ENCODE measurements at places on chromosomes 7 and 10. TPM values are rescaled to one million over a fixed set of nuclear protein-coding genes. Genes with fewer than 3 reads are reported as not detected.

Gene FIS1
- 179 TPM for total RNA-seq

GRCh38 chr7:151313857-151314256 is 27.8 kb upstream of the NUB1 start:
- no peaks in the 10 kb centered on the region for H3K27me3 ChIP-seq
- H3K36me3 ChIP-seq = no peaks in the 10 kb centered on the region
- DNase-seq = no peak
- H3K27ac ChIP-seq = no peak overlapping the region
- H3K4me3 ChIP-seq = no peak overlapping the region

GRCh38 chr7:150329331-150330120 is 6.2 kb upstream of the ACTR3C start:
- H3K36me3 ChIP-seq = no peaks in the 10 kb centered on the region
- no peak for DNase-seq
- no peak overlapping the region for H3K4me3 ChIP-seq
- no peaks in the 10 kb centered on the region for H3K27me3 ChIP-seq
- no peak overlapping the region for H3K27ac ChIP-seq

DNA sequence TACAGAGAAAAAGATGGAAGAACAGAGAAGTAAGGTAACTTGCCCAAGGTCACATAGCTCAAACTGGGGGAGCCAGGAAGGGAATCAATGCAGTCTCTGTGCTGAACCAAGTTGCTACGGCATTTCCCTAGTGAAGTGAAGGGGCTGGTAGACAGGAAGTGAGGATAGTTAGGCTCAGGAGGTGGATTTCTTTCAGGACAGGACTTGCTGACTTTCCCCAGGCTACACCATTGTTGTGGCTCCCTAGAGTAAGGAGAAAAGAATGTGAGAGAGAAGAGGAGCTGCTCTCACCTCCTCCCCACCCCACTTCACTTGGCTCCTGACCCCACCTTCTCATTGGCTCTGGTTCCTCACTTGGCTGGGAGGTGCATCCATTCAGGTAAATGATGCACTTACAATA is 316.9 kb downstream of the INHBA start:
- no peaks in the 10 kb centered on the region for H3K4me1 ChIP-seq
- DNase-seq = no peak
- H3K27me3 ChIP-seq = no peaks in the 10 kb centered on the region
- no peak overlapping the region for H3K4me3 ChIP-seq
- no peak overlapping the region for H3K27ac ChIP-seq
- no peaks in the 10 kb centered on the region for H3K36me3 ChIP-seq

DNA sequence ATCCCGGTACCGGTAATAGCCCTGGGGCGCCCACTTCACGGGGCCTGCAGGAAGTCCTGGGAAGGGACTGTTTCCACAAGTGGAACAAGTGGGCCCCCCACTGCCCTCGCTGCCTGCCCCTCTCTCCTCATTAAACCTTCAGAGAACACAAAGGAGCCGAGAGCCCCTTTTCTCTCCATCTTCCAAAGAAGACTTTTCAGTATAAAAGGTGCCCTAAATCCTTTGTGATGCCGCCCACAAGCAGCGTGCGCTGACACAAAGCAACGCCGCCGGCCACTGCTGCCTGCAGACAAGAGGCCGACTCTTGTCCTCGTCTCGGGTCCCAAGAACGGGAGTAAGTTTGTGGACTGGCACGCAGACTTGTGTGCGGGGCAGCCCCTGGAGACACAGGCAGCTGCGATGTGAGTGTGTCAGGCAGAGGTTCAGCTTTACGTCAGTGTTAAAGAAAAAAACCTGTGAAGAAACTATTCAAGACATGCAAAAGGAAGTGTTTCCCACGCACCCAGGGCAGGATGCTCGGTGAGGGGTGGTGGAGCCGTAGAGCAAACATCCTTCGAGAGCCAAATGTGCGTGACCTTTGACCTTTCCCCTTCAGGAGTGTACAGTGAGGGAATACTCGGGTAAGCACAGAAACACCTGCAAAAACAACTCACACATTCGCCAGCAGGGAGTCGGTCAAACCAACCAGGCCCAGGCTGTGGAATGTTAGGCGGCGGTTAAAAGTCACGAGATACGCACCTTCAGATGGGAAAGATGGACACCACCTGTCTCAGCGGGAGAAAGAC is 118.2 kb downstream of the VIPR2 start:
- no peak overlapping the region for H3K27ac ChIP-seq
- peaks cover 75% of the 10 kb centered on the region for H3K27me3 ChIP-seq
- H3K4me1 ChIP-seq = no peaks in the 10 kb centered on the region
- DNase-seq = no peak

DNA sequence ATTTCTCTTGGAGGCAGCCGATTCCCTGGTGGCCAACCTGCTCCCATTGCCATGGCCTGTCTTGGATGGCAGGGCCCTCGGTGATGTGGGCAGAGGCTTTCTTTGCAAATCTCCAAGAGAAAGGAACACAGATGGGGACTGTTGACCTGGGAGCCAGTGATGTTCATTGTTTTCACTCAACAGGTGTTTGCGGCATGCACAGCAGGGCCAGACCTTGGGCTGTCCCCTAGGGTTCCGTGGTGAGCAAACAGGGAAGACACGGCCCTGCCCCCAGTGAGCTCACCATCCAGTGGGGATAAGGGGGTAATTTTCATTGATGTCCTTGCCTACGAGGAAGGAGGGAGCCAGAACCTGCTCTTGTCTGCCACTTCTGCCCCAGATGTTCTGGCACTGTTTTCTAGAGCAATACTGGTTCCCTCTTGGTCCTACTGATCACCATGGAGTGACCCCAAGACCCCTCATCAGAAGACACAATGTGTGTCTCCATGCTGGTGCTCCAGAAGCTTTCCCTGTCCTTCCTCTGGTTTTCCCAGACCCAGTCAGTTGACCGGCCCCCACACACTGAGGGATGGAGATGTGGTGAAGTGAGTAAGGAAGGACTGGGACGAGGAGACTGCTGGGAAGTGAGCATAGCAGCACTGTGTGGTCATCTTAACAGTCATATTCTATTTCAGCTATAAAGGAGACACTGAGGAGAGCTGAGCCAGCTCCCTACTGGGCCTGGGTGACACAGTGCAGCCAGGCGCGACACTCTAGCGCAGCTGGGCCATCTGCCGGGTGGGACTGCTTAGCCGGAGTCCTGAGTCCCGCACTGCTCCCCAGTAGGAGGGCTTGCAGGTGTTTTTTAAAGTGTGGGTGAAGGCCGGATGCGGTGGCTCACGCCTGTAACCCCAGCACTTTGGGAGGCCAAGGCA is 20.4 kb upstream of the FIGNL1 start:
- H3K36me3 ChIP-seq = no peaks in the 10 kb centered on the region
- no peaks in the 10 kb centered on the region for H3K27me3 ChIP-seq
- peaks cover 9% of the 10 kb centered on the region for H3K4me1 ChIP-seq
- no peak overlapping the region for H3K4me3 ChIP-seq

Gene MALRD1
- 0.58 TPM for total RNA-seq

DNA sequence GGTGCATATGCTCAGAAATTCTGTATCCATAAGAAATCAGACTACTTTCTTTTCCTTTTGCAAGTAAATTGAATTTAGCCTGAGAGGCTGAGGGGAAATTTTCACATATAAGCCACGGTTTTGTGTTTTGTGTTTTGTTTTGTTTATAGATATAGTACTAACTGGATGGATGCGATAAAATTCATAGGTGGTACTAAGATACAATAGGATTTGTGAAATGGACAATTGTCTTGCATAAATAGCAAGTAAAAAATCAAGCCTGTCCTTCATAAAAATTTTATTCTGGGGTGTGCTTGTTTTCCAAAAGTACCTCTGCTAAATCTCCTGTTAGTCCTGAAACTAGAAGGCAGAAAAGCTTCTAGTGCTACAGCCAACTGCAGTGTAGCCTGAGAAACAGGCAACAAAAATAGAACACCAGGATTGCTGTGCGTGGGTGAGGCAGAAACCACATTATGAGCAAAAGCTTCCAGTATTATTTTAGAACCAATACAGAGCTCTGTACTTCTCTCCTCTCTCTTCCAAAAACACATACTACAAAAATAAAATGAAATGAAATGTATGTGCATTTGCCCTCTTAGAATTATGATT is 634 bp upstream of the HDAC9 start:
- H3K4me1 ChIP-seq = peaks cover 28% of the 10 kb centered on the region
- no peak for DNase-seq
- H3K27ac ChIP-seq = peak overlapping the region; percentile 47
- H3K27me3 ChIP-seq = no peaks in the 10 kb centered on the region
- peak overlapping the region; percentile 70 for H3K4me3 ChIP-seq

DNA sequence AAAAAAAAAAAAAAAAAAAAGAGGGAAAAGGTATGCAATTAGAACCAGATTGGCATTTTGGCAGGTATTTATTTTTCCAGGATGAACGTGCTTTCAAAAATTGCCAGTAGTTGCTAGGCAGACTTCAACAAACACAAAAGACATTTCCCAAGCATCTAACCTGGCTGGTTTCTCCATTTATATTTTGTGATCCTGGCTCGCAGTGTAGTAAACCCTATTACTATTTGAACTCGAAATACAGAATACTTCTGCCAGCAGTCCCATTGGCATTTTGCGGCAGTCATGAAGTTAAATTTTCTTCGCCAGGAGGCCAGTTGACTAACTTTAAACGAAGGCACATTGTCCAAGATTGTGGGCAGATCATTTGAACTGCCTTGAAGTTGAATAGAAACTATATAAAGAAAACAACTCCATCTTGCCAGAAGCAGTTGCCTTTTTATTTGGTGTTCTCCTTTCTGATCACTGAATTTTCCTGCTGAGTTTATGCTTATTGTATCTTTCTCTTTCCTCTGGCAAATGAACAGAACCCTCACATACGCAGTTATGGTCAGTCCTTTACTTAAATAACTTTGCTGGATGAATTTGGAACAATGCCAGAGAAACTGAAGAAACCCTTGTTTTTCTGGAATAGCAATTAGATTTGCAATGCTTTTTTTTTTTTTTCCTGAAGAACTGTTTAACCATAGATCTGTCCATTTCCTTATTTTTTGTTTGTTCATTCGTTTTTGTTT is 132.9 kb downstream of the BICC1 start:
- DNase-seq = no peak
- H3K27ac ChIP-seq = no peak overlapping the region
- H3K36me3 ChIP-seq = no peaks in the 10 kb centered on the region

DNA sequence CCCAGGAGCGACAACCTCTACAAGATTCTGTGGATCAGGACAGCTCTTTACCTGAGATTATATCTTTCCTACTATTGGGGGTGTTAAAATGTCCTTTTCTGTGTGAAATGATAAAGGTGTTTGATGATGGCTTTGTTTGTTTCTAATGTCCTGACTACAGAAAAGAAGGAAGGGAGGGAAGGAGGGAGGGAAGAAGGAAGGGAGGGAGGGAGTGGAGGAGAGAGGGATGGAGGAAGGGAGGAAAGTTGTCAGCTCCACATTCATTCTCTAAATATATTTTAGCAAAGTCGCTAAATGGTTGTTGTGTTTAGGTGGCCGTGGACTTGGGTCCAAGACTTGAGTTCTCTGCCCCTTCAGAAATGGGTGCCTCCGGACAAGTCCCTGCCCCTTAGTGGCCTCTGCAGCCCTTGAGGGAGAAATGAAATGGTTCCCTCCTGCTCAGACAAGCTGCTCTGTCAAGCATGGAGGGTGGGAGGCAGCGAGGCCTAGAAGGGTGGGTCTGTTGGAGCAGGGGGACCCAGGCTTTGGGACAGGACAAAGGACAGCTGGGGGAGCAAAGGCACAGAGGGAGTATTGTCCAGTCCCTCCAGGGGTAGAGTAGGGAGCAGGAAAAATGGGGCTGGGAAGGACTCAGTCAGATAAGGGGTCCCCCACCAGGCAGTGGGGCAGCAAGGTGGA is 4.4 kb downstream of the RGS10 start:
- H3K27ac ChIP-seq = peak overlapping the region; percentile 33
- H3K4me1 ChIP-seq = peaks cover 50% of the 10 kb centered on the region
- H3K36me3 ChIP-seq = no peaks in the 10 kb centered on the region
- no peak for DNase-seq
- H3K4me3 ChIP-seq = no peak overlapping the region

Measured in spleen (tissue), 13 donors.